ENCODE measurements at places on chromosomes 12 and 14.

GRCh38 chr12:43316520-43316919 lies 235.5 kb downstream of the ADAMTS20 start:
- DNase-seq, result no peak

DNA sequence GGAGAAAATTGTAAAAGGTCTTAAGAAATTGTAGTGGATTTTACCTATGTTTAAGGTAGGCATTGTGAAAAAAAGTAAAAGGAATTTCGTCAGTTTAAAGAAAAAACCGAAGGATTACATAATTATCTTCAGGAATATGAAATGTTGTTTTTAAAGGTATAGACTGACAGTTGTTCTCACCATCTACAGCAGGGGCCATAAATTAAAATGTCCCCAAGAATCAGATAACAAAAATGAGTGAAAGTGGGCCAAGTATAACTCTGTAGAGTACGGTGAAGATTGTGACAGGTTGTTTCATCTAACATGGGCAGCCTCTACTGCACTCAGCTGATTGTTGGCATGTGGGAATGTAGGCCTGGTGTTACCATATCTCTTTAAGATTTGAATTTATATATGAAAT lies 38.3 kb downstream of the YLPM1 start:
- DNase-seq, result no peak

GRCh38 chr12:131063413-131063812 lies 109.7 kb downstream of the ADGRD1 start:
- DNase-seq, result no peak

- no peak for DNase-seq
These were observed 324.5 kb downstream of the PCNX1 start for GRCh38 chr14:71231521-71232393.

DNA sequence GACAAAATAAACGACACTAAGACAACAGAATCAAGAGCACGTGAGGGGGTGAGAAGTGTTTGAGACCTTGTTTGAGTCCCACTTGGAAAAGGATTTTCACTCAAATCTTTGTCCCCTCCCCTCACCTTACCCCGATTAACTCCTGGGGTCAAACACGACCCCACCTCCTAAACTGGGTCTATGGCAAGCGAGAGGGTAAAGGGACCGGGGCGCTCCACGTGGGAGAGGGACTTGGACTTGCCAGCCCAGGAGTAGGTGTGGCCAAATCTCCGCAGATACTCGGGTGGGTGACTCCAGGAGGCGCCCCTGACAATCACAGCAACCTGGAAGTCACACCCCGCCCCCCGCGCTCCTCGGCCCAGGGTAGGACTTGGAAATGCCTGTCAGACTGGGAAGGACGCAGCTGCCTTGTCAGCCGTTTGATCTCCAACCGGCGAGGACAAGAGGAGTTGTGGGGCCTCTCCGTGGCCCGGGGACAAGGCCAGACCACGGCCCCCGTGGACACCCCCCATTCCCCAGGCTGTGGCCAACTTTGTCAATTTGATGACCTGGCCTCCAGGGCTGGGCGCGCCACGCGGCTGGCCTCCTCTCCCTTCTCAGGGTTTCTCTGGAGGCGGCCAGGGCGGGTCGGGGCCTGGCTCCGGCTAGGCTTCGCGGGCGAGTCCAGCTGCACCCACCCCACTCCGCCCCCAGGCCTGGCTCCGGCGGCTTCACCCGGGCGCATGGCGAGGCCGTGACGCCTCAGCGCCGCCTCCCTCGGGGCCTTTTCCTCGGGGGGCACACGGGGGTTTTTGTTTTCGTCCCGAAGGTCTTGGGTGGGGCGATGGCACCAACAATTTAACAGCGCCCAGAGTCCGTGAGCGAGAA lies 1.1 kb upstream of the BCL11B start:
- peak; percentile 55 for DNase-seq

GRCh38 chr14:98682726-98683125 lies 589.3 kb downstream of the BCL11B start:
- no peak for DNase-seq

- peak; percentile 41 for DNase-seq
These were observed 15.9 kb upstream of the HHIPL1 start for GRCh38 chr14:99628887-99629618.

- no peak for DNase-seq
These were observed 85.9 kb downstream of the FBXW8 start for GRCh38 chr12:116996621-116997020.

GRCh38 chr12:29844667-29845066 lies 60.9 kb upstream of the TMTC1 start:
- no peak for DNase-seq

DNA sequence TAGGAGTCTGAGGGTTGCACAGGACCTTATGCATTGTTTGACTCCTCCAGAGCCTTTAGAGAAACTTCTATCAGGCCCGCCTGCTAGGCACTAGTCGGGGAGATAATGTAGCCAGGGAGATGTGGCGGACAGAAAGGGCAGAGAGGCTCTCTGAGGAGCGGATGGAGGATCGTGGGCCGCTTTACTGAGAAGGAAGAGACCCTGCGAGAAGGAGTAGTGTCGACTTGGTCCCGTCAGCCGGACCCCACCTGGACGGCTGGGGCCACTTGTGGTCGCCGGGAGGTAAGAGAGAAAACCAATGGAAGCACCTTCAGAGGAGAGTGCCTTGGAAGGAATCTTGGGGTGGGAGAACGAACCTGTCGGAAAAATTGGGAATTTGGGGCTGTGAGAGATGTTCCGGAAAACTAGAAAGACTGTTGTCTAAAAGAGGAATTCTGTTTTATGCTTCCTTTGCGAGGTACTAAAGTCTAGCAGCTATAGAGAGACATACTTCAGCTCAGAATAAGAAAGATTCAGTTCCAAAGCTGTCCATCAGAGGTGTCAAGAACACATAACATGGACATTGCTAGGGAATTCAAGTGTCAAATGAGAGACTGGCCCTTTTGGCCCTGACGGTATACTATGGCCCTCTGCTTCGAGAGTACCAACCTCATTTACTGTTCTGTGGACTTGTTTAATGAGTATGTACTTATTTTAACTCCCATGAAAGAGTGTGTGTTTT lies 660 bp upstream of the MCRS1 start:
- DNase-seq, result no peak

DNA sequence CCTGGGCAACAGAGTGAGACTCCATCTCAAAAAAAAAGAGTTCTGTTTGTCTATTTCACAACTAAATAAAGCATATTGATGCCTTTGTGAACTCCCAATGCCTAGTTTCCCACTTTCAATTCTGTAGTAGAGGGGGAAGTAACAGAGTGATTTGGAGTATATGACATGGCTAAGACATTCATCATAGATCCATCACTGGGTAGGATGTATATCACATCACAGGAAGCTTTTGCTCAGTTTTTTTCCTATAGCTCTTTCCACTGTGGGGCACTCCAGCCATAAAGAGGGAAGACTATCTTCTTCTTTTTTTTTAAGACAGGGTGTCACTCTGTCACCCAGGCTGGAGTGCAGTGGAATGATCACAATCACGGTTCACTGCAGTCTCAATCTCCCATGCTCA lies 154.0 kb upstream of the BCL2L14 start:
- DNase-seq, result no peak

- DNase-seq, result no peak
These were observed 94.3 kb downstream of the FUT8 start for GRCh38 chr14:65506801-65507200.

DNA sequence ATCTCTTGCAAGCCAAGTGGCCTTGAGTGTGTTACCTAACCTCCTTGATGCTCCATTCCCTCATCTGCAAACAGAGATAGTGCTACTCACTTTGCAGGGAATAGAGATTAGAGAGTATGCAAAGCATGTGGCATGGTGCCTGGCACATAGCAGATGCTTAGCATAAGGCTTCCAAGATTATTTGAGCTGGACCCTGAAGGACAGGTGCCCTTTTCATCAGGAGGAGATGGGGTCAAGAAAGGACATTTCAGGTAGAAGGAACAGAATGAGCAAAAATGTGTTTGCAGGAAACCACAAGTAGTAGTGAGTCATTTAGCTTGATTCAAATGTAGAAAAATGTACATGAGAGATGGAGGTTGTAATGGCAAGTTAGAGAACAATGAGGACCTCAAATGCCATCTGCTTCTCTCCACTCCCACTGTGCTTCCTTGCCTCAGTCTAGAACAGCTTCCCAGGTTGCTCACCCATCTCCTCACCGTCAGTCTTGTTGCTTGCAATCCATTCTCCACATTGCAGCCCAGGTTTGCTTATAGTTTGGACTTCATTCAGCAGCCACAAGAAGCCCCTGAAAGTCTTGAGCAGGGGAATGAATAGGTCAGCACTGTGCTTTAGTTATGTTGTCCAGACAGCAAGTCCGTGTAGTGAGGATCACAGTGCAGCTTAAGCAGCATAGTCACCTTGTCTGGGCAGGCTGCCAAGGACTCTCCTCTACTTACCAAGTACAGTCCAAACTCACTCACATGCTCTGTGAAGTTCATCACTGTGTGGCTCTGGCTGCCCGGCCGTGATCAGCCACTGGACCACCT lies 536.3 kb upstream of the CCDC196 start:
- DNase-seq, result no peak

GRCh38 chr14:105326891-105327694 lies 12.5 kb downstream of the PACS2 start:
- DNase-seq, result no peak

- DNase-seq, result no peak
These were observed 4.4 kb upstream of the BICD1 start for GRCh38 chr12:32102234-32102633.

DNA sequence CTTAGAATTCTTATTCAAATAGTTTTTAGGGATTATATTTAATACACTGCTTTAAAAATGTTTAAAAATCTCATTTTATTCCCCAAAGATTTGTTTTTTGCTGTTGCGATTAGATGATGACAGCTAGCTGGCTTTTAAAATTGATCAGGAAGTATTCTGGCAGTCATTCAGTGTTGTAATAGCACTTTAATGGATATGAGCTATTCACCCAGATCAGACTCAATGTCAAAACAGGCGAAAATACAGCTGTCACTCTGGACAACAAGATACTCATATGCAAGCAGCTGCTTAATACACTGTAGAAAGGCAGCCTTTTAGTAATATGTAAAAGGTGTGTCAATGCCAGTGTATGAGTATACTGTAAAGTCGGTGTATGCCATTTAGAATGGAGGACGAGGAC lies 91.7 kb downstream of the NPAS3 start:
- no peak for DNase-seq

DNA sequence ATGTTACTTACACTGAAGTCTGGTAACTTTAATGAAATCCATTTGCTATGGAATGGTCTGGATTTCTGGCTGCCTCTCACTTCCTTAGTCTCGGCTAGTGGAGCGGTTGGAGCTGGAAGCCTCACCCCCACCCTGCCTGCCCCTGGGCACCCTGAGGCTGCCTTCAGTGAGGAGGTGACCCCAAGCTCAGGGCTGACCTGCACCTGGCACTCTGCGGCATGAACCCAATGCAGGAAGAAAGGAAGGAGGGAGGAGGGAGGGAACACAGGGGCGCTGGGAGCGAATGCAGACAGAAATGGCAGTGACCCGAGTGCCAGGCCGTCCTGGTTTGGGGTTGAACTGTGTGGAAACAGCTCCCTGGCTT lies 353.1 kb downstream of the TMEM121 start:
- no peak for DNase-seq

DNA sequence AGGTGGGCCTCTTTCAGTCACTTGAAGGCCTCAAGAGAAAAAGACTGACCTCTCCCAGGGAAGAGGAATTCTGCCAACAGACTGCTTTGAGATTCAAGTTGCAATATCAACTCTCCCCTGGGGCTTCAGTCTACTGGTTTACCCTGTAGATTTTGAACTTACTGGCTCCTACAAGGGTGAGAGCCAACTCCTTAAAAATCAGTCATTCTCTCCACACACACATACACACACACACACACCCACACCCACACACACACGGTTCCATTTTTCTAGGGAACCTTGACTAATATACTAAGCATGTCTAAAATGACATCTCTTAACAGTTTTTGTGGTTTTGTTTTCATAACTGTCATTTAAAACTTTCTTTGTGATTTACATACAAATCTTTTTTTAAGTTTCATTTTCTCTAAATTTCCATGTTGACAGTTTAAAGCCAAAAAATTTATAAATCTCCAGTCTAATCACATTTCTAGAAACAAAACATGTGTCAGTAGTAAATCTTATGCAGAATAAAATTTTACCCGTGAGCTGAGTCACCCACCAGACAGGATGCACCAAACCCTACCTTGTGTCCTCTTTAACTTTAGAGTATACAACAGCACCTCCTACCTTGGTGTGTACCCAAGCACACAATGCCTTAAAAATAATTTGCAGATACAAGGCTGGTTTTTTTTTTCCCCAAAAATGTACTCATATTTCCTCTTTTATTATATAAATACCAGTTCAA lies 394.6 kb downstream of the AEBP2 start:
- peak; percentile 22 for DNase-seq

DNA sequence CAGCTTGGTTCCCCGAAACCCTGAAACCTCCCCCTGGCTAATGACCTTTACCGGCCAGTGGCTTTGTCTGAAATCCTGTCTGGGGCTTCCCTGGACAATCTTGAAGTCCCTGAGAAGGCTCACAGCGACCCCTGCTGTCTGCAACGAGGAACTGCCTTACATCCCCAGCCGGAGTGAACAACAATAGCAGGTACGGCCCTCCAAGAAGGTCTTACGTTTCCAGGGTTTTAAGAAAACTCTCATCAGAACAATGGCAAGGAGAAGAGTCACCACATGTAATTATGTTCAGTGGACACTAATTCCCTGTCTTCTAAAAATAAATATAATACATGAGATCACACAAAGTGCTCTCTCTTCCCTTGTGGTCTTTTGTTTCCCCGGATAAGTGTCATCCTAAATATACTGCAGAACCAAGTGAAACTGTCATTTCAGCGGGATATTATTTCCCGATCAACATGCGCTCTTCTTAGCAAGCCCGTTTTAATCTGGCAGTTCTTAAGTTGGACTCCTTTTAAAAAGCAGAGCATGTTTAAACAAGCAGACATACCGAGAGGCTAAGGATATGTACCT lies 53.3 kb downstream of the RBM19 start:
- DNase-seq, result peak; percentile 45

DNA sequence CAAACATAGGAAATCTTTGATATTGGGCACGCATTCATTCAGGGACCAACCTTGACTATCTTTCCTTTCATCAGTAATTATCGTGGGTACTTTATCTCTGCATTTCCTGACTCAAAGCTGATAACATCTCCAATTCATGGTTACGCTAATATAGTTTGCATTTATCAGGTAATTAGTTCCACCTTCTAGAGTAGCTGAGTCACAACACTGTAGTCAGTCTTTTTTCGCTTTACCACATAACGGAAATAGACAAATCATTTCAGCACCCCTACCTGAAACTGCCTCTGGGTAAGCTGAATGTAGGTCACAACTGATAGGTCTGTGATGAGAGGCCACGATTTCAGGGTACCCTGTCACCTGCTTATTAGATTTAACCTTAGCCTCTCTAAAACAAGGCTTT lies 36.7 kb upstream of the IL22 start:
- peak; percentile 37 for DNase-seq

DNA sequence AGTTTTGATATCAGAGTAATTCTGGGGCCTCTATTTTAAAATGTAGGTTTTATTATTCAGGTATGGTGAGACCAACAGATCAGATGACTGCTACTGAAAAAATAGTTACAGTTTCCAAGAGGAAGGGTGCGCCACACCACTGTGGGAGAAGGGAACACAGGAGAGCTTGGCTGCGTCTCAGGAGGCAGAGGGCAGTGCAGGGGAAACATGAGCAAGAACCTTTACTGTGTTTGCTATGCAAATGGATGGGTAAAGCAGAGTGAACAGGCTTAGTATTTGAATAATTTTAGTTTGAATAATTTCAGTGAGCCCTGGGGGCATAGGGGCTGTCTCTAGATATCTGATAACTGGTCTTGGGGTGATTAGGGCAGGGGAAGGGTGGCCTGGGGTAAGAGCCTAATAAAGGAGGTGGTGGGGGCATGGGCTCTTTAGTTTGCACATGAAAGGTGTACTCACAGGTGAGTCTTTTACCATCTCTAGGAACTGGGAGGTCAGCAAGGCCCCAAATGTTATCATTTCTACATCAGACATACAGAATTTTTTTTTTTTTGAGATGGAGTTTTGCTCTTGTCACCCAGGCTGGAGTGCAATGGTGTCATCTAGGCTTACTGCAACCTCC lies 196.8 kb upstream of the NEDD1 start:
- no peak for DNase-seq
